ENCODE measurements at places on chromosomes 1 and 21. TPM values are rescaled to one million over a fixed set of nuclear protein-coding genes. Genes with fewer than 3 reads are reported as not detected.

The C8B gene
- total RNA-seq, result not detected

The LHX4 gene
- 0.32 TPM for total RNA-seq

The EPHA8 gene
- total RNA-seq, result not detected

The IL24 gene
- 0.42 TPM for total RNA-seq

The MSH4 gene
- total RNA-seq, result not detected

The ZNF683 gene
- not detected for total RNA-seq

The SPRR4 gene
- not detected for total RNA-seq

The ATP5PF gene
- 198 TPM for total RNA-seq

The FCRL5 gene
- not detected for total RNA-seq

The NDUFS5 gene
- total RNA-seq, result 548 TPM

The KRTAP19-1 gene
- total RNA-seq, result not detected

The LRRC42 gene
- total RNA-seq, result 25.3 TPM

The ADCY10 gene
- 0.20 TPM for total RNA-seq

The RASSF5 gene
- total RNA-seq, result 0.95 TPM

The INAVA gene
- total RNA-seq, result 43.1 TPM

The MATN1 gene
- total RNA-seq, result not detected

The LCE3E gene
- not detected for total RNA-seq

The ERVH48-1 gene
- total RNA-seq, result not detected

The OR2L3 gene
- total RNA-seq, result not detected

The MPZL1 gene
- 79.4 TPM for total RNA-seq

The FCRL2 gene
- not detected for total RNA-seq

The PPIAL4G gene
- total RNA-seq, result not detected

The PDE9A gene
- total RNA-seq, result 1.1 TPM

The ELF3 gene
- 206 TPM for total RNA-seq

The FMO5 gene
- 0.38 TPM for total RNA-seq

The TMEM35B gene
- total RNA-seq, result 13.6 TPM

The NOS1AP gene
- total RNA-seq, result 0.39 TPM

The TLR5 gene
- 0.49 TPM for total RNA-seq

The CYP2J2 gene
- not detected for total RNA-seq

The ADGRB2 gene
- total RNA-seq, result 5.9 TPM

The COL24A1 gene
- total RNA-seq, result not detected

The ADAMTSL4 gene
- 4.8 TPM for total RNA-seq

The CLDN14 gene
- not detected for total RNA-seq

The C1orf53 gene
- total RNA-seq, result 6.6 TPM

The GDAP2 gene
- 6.7 TPM for total RNA-seq

The BATF3 gene
- 31.6 TPM for total RNA-seq

The HAPLN2 gene
- 0.20 TPM for total RNA-seq

Measured in A549 treated with ZK216348 at 1 μM for 4 hours (cell line).